ENCODE measurements at places on chromosomes 5 and 9.

- DNase-seq: no peak
Measured at GRCh38 chr5:153456354-153456753, 34.1 kb upstream of the GRIA1 start.

GRCh38 chr5:14929293-14930065 is 57.9 kb upstream of the ANKH start:
- DNase-seq: no peak

GRCh38 chr5:42013561-42013960 is 88.5 kb downstream of the FBXO4 start:
- no peak for DNase-seq

DNA sequence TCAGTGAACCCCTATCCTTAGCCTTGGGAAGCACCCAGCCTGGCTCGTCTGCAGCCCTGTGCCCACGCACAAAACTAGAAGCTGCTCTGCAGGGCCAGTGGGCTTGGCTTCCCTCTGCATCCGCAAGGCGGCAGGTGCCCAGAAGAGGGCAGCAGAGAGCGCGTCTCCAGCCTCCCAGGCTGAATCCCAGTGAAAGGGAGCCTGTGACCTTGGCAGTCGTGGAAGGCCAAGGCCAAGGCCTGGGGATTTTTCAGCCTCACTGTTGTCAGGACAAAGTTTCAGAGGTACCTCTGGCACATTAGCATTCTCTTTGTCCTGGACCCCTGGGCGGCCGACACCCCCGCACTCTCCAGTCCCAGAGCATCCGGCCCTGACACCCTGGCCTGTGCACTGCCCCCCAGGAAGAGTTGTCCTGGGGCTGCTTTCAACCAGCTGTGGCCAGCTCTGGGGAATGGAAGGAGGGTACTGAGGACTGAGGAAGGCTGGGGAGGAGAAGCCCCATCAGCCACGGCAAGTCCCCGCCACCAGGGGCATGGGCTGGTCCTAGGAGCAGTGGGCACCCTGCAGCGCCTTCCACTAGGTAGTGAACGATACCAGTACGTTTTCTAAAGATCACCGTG is 63.6 kb upstream of the IL17B start:
- peak; percentile 90 for DNase-seq

DNA sequence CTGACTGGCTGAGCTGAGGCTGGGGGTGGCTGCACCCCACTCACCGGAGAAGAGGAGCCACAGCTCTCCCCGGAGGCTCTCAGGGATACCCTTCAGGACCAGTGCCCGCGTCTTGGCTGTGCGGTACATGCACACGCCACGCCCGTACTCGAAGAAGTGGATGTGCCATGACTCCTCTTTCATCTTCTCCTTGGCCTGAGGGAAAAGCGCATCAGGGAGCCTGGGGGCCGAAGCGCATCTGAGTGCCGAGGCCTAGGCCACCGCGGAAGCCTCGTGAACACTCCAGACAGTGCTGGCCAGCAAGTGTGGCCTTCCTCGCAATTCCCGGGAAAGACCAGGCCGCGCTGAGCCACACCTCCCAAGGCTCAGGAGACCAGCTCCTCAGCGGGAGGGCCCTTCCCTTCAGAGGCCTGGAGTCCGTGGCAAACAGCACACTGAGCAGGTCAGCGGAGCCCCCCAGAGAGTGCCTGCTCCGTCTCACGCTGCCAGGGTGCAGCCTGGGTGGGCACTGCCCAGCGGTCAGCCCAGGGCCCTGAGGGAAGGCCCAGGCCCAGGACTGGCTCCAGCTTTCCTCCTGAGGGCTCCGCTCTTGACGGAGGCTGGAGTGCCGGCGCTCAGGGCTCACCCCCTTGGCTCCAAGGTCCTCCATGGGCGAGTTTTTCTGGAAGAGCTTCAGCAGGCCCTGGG is 20.5 kb upstream of the MRNIP start:
- DNase-seq: no peak

- no peak for DNase-seq
Measured at GRCh38 chr5:53083927-53084326, 25.6 kb downstream of the MOCS2 start.

- DNase-seq: no peak
Measured at GRCh38 chr5:59000211-59000610, 417.3 kb downstream of the RAB3C start.

- no peak for DNase-seq
Measured at GRCh38 chr5:30195036-30195435, 998.5 kb upstream of the CDH6 start.

GRCh38 chr9:120431268-120431667 is 148.7 kb downstream of the CDK5RAP2 start:
- DNase-seq: no peak

GRCh38 chr5:180862645-180863044 is 1.6 kb upstream of the ZFP62 start:
- no peak for DNase-seq
